ENCODE measurements at places on chromosomes 1 and 21.

GRCh38 chr1:172255223-172255560, 165.3 kb upstream of the C1orf105 start:
- H3K27ac ChIP-seq, result peak overlapping the region; percentile 44
- H3K4me1 ChIP-seq, result peaks cover 27% of the 10 kb centered on the region
- DNase-seq, result no peak
- peak overlapping the region; percentile 1 for H3K4me3 ChIP-seq
- no peaks in the 10 kb centered on the region for H3K27me3 ChIP-seq

- H3K4me1 ChIP-seq, result peaks cover 100% of the 10 kb centered on the region
- H3K27me3 ChIP-seq, result no peaks in the 10 kb centered on the region
- peak; percentile 73 for DNase-seq
- peak overlapping the region; percentile 95 for H3K4me3 ChIP-seq
- peaks cover 86% of the 10 kb centered on the region for H3K36me3 ChIP-seq
These were observed 25.1 kb upstream of the RUNX3 start for GRCh38 chr1:24955161-24955560.

- H3K36me3 ChIP-seq, result peaks cover 3% of the 10 kb centered on the region
- peak; percentile 37 for DNase-seq
- H3K27ac ChIP-seq, result no peak overlapping the region
- H3K4me3 ChIP-seq, result peak overlapping the region; percentile 60
- peaks cover 9% of the 10 kb centered on the region for H3K27me3 ChIP-seq
These were observed 25.4 kb downstream of the SLC19A2 start for GRCh38 chr1:169460191-169460833.

- no peaks in the 10 kb centered on the region for H3K36me3 ChIP-seq
- H3K27me3 ChIP-seq, result peaks cover 2% of the 10 kb centered on the region
These were observed 52.8 kb upstream of the LYPLAL1 start for GRCh38 chr1:219120624-219121544.

GRCh38 chr1:51316846-51317120, 13.6 kb downstream of the TTC39A start:
- H3K4me3 ChIP-seq, result no peak overlapping the region
- peaks cover 1% of the 10 kb centered on the region for H3K27me3 ChIP-seq
- no peak for DNase-seq
- no peak overlapping the region for H3K27ac ChIP-seq

DNA sequence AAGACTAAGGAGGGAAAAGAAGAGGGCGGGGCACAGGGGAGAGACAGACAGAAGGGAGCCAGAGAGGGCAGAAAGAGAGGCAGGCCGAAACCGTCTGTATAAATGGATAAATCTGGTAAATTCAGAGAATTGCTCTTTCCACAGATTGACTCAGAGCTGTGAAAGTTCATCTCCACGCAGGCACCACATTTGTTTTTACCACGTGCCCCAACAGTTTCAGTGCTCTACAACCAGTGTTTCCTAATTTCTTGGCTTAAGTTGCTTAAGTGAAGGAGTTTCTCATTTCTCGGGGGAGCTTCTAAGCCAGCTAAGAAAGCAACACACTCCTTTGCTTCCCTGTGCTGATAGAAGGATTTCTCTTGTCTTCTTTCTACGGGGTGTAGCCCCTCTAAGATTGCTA, 87.1 kb downstream of the ENAH start:
- H3K27ac ChIP-seq, result no peak overlapping the region
- H3K27me3 ChIP-seq, result no peaks in the 10 kb centered on the region
- H3K4me3 ChIP-seq, result no peak overlapping the region
- no peaks in the 10 kb centered on the region for H3K4me1 ChIP-seq

DNA sequence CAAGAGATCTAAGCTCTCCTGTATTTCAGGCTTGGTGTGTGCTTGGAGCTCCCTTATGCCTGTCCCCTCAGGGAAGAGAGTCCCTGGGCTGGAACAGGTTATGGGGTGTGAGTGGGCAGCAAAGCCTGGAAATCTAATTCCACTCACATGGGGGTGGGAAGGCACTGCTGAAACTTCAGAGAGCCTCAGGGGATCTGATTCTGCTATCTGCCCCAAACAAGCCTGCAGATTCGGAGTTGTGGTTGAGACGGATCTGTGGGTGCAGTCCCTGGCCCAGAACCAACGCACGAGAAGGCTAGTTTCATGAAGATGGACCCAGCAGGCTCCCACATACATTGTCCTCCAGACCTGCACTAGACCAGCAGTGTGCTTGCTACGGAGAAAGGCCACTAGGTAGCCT, 2.9 kb downstream of the BLACAT1 start:
- H3K36me3 ChIP-seq, result no peaks in the 10 kb centered on the region
- no peak for DNase-seq
- no peak overlapping the region for H3K27ac ChIP-seq

- H3K36me3 ChIP-seq, result no peaks in the 10 kb centered on the region
- no peaks in the 10 kb centered on the region for H3K4me1 ChIP-seq
- no peak overlapping the region for H3K27ac ChIP-seq
- H3K27me3 ChIP-seq, result no peaks in the 10 kb centered on the region
- DNase-seq, result no peak
These were observed 277.2 kb upstream of the VAMP3 start for GRCh38 chr1:7493711-7494454.

GRCh38 chr1:200706111-200706814, 32.4 kb upstream of the CAMSAP2 start:
- no peak for DNase-seq
- H3K4me1 ChIP-seq, result no peaks in the 10 kb centered on the region
- H3K27me3 ChIP-seq, result no peaks in the 10 kb centered on the region
- H3K4me3 ChIP-seq, result no peak overlapping the region
- H3K36me3 ChIP-seq, result no peaks in the 10 kb centered on the region

- peaks cover 59% of the 10 kb centered on the region for H3K4me1 ChIP-seq
- no peak for DNase-seq
- no peaks in the 10 kb centered on the region for H3K27me3 ChIP-seq
- peaks cover 34% of the 10 kb centered on the region for H3K36me3 ChIP-seq
These were observed 23.5 kb downstream of the COP1 start for GRCh38 chr1:176183618-176184017.

GRCh38 chr1:209747580-209748262, 8.1 kb upstream of the TRAF3IP3 start:
- peak overlapping the region; percentile 82 for H3K27ac ChIP-seq
- peak; percentile 94 for DNase-seq
- no peaks in the 10 kb centered on the region for H3K27me3 ChIP-seq
- peak overlapping the region; percentile 47 for H3K4me3 ChIP-seq

Data from activated naive CD8-positive, alpha-beta T cell treated with anti-CD3 and anti-CD28 coated beads, Interleukin-2, amount 50 U/mL, for 24 hours (primary cell).